ENCODE measurements at places on chromosomes 5 and 9.

DNA sequence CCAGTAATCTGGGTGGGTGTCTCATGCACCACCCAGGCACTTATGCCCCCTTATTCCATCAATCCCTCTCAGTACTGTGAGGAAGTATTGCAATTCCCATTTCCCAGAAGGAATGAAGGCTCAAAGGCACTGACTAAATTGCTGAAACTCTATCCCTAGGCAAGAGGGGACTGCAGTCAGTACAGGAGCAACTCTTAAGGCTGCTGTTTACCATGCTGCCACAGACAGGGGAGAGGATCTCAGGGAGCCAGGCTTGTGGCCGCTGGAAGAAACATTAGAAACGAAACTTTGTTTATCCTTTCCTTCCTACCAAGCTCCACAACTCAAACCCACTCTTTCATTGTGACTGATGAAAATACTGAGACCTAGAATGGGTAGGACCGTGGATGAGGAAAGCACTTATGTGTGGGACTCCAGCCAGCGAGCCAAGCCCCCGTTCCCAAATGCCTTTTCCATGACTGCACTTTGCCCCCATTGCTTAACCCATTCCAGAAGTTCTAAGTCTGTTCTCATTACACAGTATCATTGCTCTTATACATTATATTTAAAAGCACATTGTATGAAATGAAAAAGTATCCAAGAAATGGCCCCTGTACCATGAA, 54.3 kb downstream of the TLE1 start:
- DNase-seq: no peak

DNA sequence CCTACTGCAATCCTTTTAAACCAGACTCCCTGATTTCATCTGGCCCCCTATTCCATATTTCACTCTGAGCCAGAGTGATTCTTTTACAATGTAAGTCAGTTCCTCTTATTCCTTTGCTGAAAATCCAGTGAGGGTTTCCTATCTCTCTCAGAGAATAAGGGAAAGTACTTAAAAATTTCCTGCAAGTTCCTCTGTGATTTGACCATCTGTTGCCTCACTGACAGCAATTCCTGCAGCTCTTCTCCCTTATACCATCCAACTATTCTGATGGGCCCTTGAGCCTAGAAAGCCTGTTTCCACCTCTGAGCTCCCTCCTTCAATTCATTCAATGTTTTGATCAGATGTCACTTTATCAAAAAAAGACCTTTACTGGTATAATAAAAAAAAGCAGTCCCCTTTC, 317.1 kb upstream of the CCNH start:
- no peak for DNase-seq

DNA sequence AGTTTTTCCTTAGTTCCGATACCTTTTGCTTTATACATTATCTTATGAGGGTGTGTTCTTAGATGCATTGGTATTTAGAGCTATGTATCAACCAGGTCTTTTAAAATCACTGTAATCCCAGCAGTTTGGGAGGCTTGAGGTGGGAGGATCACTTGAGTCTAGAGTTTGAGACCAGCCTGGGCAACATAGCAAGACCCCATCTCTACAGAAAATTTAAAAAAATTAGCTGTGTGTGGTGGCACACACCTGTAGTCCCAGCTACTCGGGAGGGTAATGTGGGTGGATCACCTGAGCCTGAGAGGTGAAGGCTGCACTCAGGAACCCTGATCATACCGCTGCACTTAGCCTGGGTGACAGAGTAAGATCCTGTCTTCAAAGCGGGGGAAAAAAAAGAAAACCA, 15.1 kb downstream of the SPIN1 start:
- DNase-seq: no peak

DNA sequence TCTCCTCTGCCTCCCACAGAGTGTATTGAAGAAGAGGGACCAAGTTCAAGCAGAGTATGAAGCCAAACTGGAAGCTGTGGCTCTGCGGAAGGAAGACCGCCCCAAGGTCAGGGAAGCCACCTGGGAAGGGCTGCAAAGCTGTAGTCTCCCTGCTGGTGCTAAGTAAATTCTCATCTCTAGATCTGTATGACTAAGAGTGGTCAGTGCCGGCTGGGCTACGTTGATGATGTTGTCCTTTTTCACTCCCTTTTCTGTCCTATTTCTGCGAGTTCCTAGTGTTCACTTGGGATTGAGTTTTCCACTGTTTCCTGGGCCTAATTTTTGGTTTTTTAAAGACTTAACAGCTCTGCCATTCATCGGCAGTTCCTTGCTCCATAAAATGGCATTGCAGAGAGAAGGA, 39.8 kb downstream of the SLC46A2 start:
- no peak for DNase-seq

DNA sequence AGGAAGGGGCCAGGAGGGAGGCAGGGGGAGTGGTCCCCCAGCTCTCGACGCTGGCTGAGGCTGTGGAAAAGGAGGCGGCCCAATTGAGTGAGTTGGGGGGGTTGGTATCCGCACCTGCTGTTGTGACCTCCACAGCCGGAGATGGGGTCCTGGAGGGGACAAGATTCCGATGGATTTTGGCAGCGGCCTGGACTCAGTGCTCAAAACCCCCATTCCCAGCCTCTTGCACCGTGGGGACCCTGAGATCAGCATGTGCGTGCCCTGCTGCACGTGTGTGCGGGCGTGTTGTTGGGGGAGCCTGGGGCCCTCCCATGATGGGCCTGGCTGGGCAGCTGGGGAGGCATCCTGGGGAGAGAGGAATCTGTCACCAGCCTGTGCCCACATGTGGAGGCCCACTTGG, 15.0 kb downstream of the CNTFR start:
- no peak for DNase-seq

DNA sequence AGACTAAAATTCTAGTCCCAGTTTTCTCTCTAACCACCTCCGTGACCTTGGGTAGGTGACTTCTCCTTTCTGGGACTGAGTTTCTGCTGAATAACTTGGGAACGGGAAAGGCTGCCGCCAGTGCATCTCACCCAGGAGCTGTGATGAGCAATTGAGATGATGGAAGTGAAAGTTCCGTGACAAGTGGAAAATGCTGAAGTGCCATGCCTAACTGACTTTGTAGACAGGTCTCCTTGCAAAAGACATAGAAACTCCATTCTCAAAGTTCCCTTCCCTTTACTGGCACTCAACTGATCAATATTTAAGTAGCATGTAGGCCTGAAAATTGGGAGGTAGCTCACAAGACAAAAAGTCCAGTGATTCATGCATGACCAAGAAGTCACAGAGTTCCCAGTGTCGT, 6.3 kb upstream of the ADAM19 start:
- no peak for DNase-seq

DNA sequence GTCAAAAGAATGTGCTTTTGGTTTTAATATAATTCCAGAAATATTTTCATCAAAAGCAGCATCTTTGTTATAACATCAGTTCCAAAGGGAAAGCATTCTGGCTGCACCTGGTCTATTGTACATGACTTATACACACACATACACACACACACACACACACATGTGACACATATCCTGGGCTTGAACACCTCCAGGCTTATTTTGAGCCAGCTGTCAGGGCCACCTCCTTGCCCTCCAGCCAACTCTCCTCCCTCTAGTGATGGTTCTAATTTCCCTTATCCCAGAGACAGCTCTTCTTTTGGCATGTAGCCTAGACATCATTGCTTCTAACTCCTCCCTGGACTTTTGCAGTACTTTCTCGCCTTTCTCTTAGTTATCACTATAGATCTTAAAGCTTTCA, 115.0 kb downstream of the PIK3R1 start:
- DNase-seq: no peak

All from stimulated activated CD4-positive, alpha-beta T cell treated with anti-CD3 and anti-CD28 coated beads, Interleukin-12 subunit alpha, Interleukin-12 subunit beta, amount 100 ng/mL, for 48 hours (primary cell).